8988T (cell line): ENCODE measurements at places on chromosomes 12 and 14.

GRCh38 chr12:18446061-18446644, 184.8 kb downstream of the PIK3C2G start:
- no peak for DNase-seq

DNA sequence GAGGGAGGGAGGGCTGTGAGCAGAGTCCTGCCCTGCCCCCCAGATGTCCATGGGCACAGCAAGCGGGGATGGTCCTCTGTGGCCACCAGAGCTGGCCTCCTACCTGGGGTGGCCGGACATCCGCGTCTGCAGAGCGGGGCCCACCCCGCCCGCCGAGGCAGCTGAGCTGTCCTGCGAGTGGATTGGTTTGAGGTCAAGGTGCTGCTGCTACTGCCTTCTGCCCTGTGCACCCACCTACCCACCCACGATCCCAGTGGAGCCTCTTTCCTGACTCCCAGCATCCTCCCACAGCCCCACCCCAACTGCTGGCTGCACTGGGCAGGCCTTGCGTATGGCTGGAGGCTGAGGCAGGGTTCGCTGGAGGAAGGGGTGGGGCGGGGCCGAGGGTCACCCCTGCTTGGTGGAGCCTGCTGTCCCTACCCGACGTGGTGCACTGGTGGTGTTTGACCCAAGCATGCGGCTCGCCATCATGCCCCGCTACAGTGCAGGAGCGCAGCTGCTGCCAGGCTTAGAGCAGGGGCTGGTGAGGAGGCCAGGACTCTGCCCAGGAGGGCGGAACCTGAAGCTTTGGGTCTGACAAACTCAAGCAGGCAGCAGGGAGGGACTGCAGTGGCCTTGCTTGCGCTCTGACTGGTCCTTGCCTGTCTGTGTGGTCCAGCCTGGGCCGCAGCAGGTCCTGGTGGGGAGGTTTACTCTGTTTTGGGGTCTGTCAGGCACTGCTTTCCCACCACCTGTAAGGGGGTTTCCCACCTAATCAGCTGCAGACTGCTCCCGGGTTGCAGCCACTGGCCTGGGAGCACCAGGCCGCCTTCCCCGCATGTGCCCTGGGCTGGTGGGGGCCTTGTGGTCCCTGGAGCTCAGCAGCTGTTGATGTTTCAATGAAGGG, 23.7 kb downstream of the CEP170B start:
- peak; percentile 33 for DNase-seq

GRCh38 chr12:132146098-132146497, 1.8 kb downstream of the NOC4L start:
- peak; percentile 6 for DNase-seq

- DNase-seq: peak; percentile 57
These were observed 22.3 kb upstream of the HECTD1 start for GRCh38 chr14:31229638-31230572.

GRCh38 chr14:25247609-25248008, 197.7 kb upstream of the STXBP6 start:
- DNase-seq: no peak

DNA sequence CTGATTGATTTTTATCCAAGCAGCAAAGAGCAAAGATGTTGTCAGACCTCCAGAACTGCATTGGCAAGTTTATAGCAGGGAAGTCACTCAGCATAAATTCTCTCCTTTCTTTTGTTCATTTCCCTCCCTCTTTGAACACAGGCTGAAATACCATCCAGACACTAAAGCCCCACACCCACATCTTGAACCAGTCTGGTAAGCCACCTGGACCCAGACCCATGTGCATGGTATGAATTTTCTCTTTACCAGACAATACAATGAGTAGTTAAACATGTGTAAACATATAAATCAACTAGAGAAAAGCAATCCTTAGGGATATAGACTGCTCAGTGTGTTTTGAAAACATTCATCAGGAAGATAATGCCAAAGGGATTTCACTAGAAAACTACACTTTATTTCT, 488.3 kb upstream of the FLRT2 start:
- no peak for DNase-seq

DNA sequence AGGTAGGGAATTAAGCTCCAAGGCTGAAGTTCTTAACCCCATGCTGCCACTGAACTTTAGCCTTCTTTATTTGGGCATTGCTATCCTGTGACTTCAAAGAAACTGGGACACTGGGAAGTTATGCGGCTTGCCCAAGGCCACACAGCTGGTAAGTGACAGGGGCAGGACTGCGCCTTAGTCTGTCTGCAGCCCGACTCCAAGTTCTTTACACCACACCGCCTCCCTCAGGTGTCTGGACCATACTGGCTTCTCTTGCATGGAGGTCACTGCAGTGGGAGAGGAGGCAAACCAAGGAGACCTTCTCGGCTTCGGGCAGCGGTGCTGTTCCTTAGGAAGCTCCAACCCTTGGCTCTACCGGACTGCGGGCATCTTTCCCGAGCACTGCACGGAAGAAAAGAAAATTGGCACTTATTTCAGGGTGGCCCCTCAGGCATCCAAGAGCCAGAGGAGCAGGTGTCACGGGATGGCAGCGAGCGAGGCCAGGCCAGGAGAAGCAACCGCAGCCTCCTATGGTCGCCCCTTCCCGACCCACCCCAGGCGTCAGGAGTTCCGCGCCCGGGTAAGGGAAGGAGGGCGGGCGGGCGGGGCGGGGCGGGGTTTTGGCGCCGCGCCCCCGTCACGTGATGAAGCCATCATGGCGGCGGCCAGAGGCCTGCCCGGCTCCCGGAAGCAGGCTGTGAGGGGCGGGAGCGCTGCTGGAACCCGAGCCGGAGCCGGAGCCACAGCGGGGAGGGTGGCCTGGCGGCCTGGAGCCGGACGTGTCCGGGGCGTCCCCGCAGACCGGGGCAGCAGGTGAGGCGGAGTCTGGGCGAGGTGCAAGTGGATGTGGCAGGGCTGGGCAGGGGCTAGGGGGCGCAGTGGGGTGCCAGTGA, 16.4 kb upstream of the ESPL1 start:
- DNase-seq: peak; percentile 89
